ENCODE measurements at places on chromosomes 5 and 9.

- DNase-seq, result peak; percentile 58
Observed at GRCh38 chr9:97954550-97954989, 16.6 kb upstream of the HEMGN start.

DNA sequence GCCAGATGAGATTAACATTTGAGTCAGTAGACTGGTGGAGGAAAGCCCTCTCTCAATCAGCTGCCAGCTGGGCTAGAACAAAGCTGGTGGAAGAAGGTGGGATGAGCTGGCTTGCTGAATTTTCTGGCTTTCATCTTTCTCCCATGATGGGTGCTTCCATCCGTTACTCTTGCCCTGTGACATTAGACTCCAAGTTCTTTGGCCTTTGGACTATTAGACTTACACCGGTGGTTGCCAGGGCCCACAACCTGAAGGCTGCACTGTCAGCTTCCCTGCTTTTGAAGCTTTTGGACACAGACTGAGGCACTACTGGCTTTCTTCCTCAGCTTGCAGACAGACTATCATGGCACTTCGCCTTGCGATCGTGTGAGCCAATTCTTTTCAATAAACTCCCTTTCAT, 642.7 kb downstream of the TAF11L14 start:
- no peak for DNase-seq

DNA sequence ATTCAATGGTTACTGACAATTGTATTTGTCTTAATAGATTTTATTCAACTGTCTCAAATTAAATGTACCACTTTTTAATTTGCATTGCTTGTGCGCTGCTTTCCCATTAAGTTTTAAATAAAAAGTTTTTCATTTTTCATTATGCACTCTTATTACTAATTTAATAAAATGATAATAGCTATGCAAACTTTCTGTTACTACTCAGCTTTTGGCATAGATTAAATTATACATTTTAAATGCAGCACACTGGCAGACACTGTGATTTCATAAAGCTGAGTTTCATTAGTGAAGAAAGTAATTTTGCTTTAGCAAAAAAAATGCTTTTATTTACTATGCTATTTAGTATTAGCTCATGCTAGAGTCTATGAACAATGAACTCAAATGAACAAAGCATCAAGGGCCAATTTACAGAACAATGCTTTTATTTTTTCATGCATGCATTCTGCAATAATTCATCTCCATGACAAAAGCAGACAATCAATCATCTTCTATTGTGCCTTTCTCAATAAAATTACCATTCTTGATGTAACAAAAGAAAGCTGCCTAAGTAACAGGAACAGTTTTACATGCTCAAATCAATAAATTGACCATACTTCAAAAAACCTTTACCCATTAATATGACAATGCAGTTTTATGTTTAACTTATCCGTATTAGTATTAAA, 595.2 kb upstream of the ARRDC3 start:
- no peak for DNase-seq

GRCh38 chr9:135335691-135336181, 143.8 kb upstream of the PPP1R26 start:
- no peak for DNase-seq

GRCh38 chr9:8962084-8962483, 1162.5 kb upstream of the DMAC1 start:
- DNase-seq, result no peak

DNA sequence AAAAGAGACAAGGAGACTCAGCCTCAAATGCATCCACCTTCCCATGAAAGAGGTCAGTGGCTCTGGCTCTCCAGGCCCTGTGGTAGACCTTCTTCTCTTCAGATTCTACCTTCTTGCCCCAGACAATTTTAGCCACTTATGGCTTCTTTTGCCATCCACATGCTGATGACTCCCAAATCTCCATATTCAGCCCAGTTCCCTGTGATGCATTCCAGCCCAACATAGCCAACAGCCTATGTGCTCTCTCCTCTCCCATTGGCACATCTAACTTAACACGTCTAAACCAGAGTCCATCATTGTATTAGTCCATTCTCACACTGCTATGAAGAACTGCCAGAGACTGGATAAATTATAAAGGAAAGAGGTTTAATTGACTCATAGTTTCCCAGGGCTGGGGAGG, 108.8 kb downstream of the FSTL4 start:
- no peak for DNase-seq

GRCh38 chr5:158159621-158160020, 300.7 kb upstream of the CLINT1 start:
- DNase-seq, result no peak

GRCh38 chr5:57442080-57442839, 40.4 kb downstream of the ACTBL2 start:
- DNase-seq, result peak; percentile 63

DNA sequence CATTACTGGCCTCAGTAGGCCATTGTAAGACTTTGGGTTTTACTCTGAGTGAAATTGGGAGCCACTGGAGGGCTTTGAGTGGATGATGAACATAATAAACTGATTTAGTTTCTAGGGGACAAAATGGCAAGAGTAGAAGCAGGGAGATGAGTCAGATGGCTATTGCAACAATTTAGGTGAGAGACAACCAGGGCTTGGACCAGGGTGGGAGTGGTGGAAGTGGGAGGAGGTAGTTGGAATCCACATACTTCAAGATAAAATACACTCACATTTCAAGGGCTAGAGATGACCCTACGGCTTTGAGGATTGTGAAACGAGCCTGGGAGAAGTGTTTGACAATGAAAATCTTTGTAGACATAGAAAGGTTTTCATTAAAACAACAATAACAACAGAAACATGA, 136.3 kb downstream of the ACTBL2 start:
- DNase-seq, result no peak

GRCh38 chr9:116475201-116475600, 211.9 kb upstream of the TRIM32 start:
- peak; percentile 40 for DNase-seq

Data from ELR (cell line).